NCI-H1092 (cell line): ENCODE measurements at places on chromosomes 3 and 15.

DNA sequence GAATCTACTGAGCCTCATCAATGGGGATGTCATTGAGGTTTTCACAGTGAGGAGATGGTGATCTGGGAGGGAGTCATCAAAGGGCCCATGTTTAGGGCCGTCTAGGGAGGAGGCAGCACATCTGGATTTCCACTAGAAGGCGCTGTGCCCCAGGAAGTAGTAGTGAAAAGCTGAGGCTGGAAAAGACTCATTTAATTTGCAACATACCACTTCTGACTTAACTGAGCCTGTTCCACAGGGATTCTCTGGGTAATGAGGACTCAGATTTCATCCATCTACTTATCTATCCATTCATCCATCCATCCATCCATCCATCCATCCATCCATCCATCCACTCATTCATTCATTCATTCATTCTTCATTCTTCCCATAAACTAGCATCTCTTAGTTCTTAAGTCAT, 17.4 kb upstream of the SHF start:
- peak; percentile 50 for DNase-seq

- no peak for DNase-seq
Measured at GRCh38 chr3:10189557-10190354, 25.0 kb downstream of the IRAK2 start.

GRCh38 chr15:65215496-65215895, 4.2 kb upstream of the CILP start:
- DNase-seq, result no peak

GRCh38 chr3:20511863-20512505, 326.0 kb upstream of the SGO1 start:
- DNase-seq, result no peak

DNA sequence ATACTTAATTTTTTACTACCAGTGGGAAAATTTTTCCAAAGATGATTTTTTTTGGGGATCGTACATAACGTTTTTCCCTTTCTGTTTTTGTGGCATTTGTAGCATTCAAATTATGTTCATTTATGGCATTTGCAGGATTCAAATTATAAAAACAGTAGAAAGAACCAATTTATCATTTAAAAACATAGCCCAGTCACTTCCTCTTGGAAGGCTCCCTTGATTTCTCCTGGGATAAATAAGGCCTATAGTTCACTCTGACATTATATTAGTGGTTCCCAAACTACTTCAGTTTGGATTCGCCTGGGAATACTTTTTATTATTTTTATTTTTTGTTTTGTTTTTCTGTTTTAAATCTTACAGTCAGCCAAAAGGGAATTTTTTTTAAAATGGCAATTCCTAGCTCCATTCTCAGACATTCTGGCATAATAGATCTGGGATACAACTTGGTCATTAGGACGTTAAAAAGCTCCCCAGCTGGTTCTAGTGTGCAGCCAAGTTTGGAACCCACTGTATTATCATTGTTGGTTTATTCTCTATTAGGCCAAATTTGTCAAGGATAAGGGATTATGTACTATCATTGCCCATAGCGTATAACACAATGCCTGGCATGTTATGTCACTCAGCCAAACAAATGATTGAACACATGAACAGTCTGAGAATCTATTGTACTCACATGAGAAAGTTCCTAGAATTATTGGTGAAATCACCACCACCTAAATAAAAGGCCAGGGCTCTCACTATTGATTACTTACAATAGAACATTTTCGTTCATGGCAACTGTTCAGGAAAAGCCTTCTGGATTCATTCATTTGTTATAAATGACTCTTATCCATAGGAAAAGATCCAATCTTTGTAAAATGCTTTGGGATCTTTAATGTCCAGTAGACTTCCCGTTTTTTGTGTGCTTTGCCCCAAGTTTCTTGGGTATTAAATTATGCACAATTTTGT, 28.9 kb downstream of the RARB start:
- no peak for DNase-seq

- DNase-seq, result no peak
Measured at GRCh38 chr3:168094877-168095610, 680 bp downstream of the GOLIM4 start.

DNA sequence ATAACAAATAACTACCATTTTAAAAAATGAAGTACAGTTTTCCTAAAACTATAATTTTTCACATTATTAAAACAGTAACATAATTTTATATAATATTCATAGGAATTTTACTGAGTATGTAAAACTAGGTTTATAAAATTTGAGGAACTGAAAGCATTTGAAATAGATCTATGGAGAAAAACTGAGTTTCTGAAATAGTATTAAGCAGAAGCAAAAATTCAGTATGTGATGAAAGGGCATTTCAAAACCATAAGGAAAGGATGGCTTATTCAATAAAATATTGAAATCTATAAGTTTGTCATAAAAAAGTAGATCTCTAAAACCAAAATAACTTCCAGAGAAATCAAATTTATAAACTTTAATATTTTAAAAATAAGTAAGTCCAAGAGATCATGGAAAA, 53.4 kb downstream of the GBE1 start:
- no peak for DNase-seq

DNA sequence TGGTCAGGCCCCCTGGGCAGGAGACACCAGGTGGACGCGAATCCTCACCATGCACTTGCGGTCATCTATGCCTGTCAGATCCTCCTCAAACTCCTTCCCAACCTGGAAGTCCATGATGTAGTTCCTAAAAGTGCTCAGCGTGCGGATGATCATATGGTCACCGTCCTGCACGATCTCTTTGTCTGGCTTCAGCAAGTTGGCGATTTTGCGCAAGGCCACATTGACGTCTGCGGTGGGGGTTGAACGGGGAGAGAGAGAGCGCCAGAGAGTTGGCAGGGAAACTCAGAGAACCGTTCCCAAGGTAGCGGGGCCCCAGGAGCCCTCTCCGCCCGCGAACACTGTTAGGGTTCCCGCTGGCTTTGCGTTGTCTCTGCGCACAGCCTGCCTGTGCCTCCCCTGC, 809 bp downstream of the RBP1 start:
- no peak for DNase-seq

DNA sequence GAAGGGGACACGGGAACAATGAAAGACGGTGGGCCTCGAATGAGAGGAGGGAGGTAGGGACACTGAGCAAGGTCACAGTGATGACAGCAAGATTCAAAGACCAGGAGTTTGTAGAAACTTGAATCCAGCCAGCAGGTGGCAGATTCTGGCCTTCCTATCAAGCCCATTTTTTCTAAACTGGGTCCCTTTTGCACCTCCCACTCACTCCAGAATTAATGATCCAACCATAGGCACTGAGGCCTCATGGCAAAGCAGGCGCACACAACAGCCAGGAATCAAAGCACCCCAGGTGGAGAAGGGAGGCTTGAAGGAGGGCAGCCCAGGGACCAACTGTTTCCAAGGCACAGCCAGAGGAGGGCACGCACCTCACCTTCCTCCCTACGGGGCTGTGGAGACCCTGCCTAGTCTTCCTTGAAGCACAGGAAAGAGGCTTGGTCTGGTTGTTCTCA, 90.2 kb downstream of the ANP32A start:
- DNase-seq, result no peak

- DNase-seq, result no peak
Measured at GRCh38 chr3:107757140-107757539, 234.4 kb downstream of the BBX start.

- no peak for DNase-seq
Measured at GRCh38 chr3:129602730-129603560, 3.5 kb downstream of the PLXND1 start.

DNA sequence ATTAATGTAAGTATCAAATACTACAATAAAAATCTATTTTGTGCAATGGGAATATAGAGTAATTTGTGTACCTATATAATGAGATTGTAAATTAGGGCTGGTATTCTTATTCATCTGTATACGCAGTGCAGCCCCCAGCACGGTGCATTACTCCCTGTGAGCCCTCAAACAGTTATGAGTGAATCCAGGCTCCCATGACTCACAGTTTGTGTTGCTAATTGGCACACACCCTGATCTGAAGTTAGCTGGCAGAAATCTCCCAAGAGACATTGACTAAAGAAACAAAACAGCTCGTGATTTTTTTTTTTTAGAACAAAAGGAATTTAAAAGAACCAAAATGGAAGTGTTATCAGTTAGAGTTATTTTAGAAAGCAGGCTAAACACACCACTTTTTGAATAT, 15.7 kb downstream of the GK5 start:
- DNase-seq, result no peak

DNA sequence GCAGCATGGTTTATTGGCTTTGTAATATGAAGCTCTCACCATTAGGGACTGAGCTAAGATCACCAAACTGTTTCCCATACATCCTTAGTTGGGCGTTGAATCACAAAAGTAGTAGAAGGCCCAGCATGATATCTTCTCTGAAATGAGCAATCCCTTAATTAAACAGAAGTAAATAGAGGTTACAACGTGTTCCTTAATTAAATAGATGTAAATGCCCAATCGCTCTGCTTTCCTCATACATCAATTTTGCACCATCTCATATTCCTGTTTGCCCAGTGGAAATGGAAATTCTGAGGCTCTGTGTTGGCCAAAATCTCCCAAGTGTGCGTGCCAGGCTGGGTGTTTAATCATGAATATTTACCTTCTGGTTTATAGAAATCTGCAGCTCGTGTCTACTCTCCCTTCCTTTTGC, 107.4 kb upstream of the FOXB1 start:
- DNase-seq, result no peak

DNA sequence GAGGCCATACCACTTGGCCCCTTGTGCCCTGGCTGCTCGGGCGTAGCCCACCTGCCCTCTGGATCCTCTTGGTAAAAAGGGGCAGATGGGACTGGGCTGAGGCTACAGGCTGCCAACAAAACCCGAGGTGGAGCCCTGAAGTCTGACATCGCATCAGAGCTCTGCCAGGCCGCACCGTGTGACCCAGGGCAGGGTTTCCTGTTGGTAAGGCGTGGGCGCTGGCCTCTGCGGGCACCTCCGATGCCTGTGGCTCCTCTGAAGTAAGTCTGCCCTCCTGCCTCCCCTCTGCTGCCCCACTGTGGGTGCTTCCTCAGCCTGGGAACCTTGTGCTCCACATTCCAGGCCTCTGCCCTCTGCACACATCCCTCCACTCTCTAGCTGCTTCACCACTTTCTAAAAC, 8.9 kb downstream of the CHDH start:
- no peak for DNase-seq

- no peak for DNase-seq
Measured at GRCh38 chr3:9168241-9168741, 81.2 kb downstream of the SRGAP3 start.

DNA sequence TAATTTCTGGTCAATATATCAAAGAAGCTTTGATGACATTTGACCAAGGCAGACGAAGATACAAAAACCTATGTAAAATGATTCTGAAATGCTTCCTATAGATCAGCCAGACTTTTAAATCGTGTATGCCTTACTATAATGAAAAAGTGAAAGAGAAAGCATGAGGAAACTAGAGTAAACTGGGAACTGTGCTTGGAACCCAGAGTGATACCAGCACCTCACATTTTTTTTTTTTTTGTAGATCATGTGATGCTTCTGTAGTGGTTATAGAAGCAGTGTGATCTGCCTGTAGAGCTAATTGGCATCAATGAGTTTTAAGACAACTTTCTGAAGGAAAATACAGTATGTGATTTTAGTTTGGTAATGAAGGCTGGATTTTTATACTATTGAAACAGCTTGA, 150.7 kb downstream of the NLGN1 start:
- no peak for DNase-seq

GRCh38 chr3:139639662-139640061, 38.1 kb downstream of the NMNAT3 start:
- no peak for DNase-seq

DNA sequence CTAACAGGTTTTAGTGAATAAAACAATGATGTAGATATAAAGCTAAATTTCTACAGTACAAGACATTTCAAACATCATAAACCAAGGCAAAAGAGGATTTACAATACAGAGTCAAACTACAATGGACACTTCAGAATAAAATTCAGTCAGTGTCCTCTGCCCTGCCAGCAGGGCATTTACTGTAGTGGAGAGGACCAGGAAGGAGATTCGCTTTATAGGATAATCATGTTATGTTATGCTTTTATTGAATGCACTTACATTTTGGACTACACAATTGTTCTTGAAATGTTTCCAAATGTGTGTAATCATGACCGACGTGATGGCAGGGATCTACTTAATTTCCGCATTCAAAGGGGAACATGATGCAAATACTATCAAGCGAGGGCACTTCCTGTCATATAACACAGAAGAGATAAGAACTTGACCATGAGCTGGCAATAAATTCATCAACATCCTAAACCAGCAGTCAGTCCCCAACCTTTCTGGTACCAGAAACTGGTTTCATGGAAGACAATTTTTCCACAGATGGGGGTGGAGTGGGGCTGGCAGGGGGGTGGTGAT, 925.6 kb downstream of the FHIT start:
- no peak for DNase-seq

DNA sequence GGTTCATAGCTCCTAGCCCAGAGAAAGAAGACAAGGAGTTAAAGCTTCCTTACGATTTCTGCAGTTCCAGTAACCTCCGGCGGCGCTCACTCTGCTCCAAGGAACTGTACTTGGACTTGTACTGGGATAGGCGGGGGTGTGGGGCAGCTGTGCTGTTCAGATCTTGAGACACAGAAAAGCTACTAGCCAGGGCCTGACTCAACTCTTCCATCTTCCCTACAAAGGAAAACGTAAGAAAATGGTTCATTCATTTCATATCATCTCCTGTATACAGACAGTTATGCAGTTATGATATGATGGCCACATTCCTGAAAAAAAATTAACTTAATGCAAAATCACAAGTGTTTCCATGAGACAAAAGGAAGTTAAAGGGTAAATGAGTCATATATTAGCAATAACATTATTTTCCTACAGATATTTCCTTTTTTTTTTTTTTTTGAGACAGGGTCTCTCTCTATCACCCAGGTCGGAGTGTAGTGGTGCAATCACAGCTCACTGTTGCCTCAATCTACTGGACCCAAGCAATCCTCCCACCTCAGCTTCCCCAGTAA, 4.6 kb downstream of the SNUPN start:
- no peak for DNase-seq

DNA sequence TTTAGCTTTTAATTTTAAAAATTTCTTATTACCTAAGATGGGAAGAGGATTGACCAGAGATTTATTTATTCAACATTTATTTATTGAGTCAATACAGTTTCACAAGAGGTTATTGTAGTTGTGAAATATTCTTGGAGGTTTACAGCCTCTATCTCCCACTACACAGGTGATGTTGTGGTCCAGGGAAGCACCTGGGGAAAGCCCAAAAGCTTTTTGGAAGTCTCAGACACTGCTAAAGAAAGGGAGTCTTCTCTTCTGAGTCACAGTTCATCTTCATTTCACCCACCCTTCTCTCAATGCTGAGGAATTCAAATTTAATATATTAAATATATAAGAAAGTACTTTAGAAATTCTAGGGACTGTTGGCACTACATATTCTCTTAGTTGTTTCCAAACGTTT, 41.8 kb downstream of the SERPINI1 start:
- no peak for DNase-seq

DNA sequence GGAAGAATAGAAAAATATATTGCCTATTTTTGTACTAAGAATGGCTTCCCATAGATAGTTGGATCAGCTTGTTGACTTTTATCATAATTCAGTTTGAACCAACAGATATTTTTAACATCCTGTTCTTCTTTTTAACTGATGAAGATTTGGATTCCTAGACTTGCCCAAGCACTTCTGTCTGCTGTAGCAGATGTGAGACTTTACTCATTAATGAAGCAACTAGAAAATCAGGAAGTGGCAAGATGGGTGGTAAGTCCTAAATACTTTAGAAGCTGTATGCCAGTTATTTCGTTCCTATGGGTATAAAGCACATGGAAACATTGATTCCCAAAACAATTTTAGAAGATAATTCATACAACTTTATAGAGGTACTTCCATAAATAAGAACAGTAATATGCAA, 8.4 kb downstream of the PIGB start:
- no peak for DNase-seq
